ENCODE measurements at places on chromosomes 3 and 15. TPM values are rescaled to one million over a fixed set of nuclear protein-coding genes. Genes with fewer than 3 reads are reported as not detected.

DNA sequence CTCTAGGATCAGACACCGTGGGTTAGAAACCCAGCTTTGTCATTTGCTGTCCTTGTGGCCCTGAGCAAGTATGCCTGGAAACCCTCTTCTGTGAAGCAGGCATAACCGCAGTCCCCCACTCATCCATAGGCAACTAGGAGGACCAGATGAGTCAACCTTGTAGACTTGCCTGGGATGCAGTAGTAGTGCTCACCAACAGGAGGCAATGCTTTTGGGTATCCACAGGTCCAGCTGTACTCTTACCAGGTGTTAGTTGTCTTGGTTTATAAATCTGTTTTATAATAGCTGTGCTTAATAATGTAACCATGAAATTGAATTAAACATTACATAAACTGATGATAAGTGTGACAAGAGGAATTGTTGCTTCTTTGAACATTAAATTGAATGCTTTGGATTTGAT lies 389.3 kb downstream of the IL20RB start:
- no peak for DNase-seq

DNA sequence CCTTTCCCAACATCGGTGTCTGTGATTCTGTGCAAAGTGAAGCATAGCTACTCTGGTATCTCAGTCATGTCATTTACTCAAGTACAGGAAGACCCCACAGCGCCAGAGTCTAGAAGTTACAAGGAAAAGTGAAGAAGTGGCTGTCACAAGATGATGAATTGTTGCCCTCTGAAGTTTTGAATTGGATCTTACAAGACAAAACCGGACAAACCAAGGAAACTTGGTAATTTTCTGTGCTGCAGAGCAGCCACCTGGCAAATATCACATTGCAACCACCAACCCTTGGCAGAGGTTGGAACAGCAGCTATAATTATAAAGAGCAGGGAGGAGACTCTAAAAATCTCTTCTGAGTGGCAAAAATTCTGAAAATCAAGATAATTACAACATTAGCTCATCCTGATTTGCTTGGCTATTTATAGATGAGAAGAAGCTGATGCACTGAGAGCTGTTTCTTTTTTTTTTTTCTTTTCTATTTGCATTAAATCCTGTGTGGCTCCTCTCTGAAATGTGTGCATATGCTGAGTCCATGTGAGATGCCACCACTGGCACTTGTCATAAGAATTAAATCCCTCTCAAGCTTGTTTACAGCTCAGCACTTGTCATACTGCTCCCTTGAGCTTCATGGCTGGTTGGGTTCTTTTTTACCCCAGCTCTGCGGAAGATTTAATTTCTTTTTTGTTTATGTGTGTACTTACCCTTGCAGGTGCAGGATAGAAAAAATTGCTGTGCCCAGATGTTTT lies 68.0 kb upstream of the MNS1 start:
- DNase-seq, result no peak

GRCh38 chr3:149501524-149501923 lies 27.0 kb downstream of the TM4SF4 start:
- no peak for DNase-seq

GRCh38 chr15:83850501-83851245 lies 196.8 kb downstream of the ADAMTSL3 start:
- no peak for DNase-seq

DNA sequence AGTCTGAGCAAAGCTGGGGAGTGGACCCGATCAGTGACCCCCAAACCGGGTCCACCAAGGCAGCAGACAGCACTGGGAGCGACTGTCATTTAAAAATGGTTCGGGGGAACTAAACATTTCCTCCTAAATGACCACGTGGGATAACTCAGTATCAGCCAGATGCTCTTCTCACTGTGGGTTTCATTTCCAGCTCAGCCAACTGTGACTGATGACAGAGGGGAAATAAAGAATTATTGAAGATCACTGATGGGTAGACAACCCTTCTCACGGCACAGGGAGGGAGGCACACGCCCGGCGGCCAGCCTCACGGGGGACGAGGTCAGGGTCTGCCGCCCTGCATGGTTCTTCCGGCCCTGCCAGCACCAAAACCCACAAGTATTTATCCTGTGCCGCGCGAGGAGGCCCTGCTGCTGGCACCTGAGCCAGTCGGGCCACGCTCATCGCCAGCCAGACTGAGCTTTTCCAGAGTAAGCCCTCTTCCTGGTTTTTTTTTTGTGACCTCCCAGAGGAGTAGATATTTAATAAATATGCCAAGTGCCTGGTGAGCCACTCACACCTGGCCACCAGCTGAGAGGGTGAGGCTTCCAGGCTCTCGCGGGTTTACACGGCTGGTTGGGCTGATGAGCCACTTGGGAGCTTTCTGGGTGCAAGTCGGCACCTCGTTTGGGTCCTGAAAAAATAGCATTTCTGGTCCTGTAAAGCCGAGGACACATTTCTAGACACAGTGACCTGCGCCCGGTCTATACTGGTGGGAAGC lies 6.2 kb downstream of the MELTF start:
- peak; percentile 30 for DNase-seq

GRCh38 chr3:138890555-138891187 lies 55.9 kb upstream of the PIK3CB start:
- DNase-seq, result no peak

- DNase-seq, result peak; percentile 75
These were observed 34.5 kb upstream of the IQCF6 start for GRCh38 chr3:51813539-51813938.

- DNase-seq, result no peak
These were observed 44.4 kb downstream of the ITGA11 start for GRCh38 chr15:68387381-68388143.

GRCh38 chr3:173003471-173003870 lies 137.6 kb downstream of the SPATA16 start:
- DNase-seq, result no peak

DNA sequence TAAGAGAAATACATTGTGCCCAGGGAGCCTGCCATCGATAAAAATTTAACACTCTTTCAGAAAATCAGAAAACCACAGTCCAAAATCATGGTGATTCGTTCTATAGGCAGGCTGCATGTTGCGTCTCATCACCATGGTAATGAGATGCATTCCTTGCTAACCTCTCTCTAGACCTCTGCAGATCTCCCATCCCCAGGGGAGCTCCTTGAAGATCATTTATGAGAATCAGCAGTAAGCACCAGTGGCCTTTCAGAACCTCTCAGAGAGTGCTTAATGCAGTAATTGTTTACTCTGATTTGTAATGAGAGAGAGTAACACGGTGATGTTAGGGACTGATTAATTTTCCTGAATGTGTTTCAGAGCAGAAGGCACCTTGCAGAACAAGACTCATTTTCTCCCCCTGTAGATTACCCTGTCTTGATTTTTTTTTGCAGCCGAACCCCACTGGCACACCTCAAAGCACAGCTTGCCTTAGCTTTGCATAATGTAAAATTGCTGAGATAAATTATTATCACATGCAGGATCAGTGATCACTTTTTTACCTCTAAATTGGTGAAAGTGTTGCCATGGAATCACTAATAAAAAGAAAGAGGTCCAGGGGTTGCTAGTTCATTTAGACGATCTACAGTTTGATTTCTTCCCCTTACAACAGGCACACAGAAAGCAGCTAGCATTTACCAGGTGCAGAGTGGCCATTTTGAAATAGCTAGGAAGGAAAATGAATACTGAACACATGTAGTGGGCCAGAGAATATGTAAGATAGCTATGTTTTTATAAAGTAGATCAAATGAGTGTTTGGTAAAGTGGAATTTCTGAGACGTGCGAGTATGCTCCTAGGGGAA lies 98.9 kb upstream of the CHL1 start:
- no peak for DNase-seq

DNA sequence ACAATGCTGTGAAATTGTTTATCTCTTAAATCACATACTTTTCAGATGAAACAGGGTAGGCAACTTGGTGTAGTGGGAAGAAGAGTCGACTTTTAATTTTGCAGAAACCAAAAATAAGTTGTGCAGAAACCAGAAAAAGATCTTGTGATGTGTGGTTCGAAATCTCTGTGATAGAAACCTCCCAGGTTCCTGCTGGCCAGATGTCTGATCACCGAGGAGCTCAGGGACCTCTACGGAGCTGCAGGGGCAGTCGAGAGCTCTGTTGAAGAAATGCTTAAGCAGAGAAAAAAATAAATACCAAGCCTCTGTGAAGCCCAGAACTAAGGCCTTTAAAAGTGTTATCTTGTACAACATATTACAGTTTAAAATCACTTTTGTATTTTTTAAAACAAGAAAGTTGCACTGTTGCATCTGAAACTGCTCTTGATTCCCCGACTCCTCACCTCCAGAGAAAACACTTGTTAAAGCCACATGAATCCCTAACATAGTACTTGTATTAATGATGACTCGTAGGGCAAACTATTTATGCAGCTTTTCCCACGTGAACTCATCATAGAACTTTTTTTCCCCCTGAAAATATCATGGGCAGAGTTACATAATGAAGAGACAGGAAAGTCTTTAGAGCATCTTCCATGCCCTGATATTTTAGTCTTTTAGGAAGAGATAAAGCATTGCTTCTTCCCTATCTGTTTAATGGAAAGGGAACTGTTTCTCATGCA lies 51.3 kb downstream of the CCK start:
- DNase-seq, result no peak

DNA sequence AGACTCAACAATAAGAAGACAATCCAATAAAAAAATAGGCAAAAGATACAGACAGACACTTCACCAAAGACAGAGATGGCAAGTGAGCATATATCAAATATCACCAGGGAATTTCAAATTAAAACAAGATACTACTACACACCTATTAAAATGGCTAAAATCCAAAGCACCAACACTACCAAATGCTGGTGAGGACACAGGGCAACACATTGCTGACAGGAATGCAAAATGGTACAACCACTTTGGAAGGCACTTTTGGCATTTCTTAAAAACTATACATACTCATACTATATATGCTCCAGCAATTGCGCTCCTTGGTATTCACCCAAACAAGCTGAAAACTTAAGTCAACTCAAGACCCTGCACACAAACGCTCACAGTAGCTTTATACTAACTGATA lies 12.9 kb downstream of the DLG1 start:
- DNase-seq, result no peak

DNA sequence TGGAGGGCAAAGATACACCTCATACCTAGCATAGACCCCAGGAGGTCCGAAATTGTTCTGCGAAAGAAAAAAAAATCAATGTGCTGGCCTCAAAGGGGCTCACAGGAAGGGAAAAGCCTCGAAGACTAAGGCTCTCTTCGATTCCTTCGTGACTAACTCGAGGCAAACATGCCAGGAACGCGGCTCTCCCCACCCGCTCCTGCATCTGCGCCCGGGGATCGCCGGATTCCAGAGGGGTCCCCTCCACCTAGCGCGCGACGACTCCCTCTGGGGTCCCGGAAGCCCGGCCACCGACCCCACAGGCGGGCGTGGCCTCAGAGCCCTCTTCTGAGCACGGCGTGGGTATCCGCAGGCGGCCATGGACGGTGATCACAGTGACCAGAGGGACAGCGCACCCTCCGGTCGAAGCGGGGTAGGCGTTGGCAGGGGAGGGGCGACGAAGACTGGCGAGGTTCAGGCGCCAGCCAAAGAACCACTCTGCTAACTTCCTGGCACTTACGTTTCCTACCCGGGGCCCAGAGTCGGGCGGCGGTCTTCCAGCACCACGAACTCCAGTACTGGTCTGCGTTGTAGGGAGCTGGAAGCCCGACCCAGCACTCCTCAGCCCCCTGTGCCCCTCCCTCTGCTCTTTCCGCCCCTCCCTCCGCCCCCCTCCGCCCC lies 515 bp upstream of the EIF3J start:
- DNase-seq, result peak; percentile 92

GRCh38 chr3:16665282-16665741 lies 60.1 kb upstream of the DAZL start:
- no peak for DNase-seq

DNA sequence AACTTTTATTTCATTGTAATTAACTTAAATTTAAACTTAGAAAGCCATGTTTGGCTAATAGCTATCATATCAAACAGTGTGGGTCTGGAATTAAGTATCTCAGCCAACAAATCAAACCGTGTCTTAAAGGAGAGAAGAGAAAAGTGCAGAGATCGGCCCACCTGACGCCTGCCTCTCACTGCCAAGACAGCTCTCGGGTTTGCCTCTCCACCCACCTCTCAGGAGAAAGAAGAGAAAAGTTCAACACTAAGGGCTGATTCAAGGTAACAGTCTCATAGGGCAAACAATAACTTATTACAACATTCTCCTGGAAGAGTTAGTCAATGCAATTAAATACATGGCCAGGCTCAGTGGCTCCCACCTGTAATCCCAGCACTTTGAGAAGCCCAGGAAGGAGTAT lies 64.8 kb upstream of the PRR20G start:
- DNase-seq, result no peak

DNA sequence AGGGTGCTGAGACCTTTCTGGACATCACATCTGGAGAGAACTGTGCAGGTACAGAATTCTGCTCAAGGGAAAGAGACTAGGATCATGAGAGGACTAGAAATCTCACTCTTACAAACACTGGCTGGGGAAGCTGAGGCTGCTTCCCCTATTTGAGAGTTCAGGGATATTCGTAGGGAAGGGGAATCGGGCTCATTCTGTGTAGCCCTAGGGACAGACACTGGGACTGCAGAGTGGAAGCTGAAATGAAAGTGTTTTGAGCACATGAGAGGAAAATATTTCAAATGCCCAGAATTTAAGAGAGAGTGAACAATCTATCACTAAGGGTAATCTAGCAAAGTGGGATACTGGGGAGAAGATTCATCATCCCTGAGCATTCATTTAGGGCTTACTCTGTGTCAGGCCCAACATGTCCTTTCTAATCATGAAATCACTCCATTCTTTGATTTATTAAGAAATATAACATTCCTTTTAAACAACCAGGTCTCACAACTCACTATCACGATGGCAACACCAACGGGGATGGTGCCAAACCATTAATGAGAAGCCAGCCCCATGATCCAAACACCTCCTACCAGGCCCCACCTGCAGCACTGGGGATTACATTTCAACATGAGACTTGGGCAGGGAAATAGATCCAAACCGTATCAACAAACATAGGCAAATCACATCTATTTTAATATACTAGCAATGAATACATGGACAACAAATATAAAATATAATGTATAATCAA lies 63.0 kb downstream of the CPN2 start:
- DNase-seq, result no peak

GRCh38 chr3:129657261-129658046 lies 51.0 kb upstream of the PLXND1 start:
- DNase-seq, result no peak

GRCh38 chr3:196559826-196560225 lies 8.5 kb downstream of the WDR53 start:
- DNase-seq, result no peak

Gene RBP2
- not detected for total RNA-seq

Gene TRH
- total RNA-seq, result not detected

Gene FANCD2OS
- total RNA-seq, result not detected

Gene IL20RB
- 0.35 TPM for total RNA-seq

Gene GCHFR
- total RNA-seq, result 6.5 TPM

Gene MYO5A
- total RNA-seq, result 7.4 TPM

Gene TSEN2
- total RNA-seq, result 24.6 TPM

Gene MGLL
- 83.5 TPM for total RNA-seq

Gene SIDT1
- total RNA-seq, result 0.78 TPM

Gene USP4
- total RNA-seq, result 34.7 TPM

Gene OXSR1
- total RNA-seq, result 24.0 TPM

Measured in Right ventricle myocardium superior (tissue), 1 donor.